ENCODE measurements at places on chromosomes 7 and 10.

DNA sequence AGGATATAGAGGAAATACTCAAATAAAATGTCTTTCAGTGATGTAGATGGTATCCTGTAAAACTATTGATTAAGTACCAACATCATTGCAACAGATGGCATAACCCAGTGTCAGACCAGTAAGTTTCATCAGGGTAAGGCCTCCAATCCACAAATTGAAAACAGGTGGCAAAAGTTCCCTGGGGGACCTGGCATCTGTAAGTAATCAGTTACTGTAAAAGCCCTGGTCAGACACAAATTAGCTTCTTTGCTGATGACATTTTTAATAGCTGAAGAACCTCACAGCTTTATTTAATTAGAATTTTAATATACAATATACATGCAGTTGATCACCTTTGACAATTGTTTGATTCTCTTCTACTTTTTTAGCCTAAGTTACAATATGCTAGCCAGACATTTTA, 152.5 kb downstream of the PLXDC2 start:
- DNase-seq = no peak

GRCh38 chr7:3162289-3162688, 118.6 kb upstream of the CARD11 start:
- DNase-seq = peak; percentile 17

GRCh38 chr7:48806731-48807130, 117.6 kb upstream of the CDC14C start:
- no peak for DNase-seq

- DNase-seq = no peak
These were observed 15.5 kb upstream of the KIF20B start for GRCh38 chr10:89685936-89686335.

GRCh38 chr10:28403090-28403489, 100.2 kb upstream of the MPP7 start:
- DNase-seq = no peak

DNA sequence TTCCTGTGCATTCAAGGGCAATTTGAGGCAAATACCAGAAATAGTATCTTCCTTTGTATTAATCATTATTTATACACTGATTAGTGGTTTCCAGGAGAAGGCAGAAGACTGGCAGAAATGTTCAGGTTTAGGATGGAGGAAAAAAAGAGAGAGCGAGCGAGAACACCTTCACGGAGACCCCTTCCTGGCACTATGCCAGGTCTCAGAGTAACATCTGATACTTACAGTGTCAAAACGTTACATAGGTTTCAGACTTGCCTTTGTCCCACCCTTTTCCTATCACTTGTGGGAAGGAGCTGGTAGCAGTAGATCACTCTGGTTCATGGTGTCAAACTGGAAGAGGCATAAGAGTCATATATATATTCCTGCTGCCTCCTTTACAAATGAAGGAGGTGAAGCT, 652 bp downstream of the OR2A12 start:
- DNase-seq = no peak

DNA sequence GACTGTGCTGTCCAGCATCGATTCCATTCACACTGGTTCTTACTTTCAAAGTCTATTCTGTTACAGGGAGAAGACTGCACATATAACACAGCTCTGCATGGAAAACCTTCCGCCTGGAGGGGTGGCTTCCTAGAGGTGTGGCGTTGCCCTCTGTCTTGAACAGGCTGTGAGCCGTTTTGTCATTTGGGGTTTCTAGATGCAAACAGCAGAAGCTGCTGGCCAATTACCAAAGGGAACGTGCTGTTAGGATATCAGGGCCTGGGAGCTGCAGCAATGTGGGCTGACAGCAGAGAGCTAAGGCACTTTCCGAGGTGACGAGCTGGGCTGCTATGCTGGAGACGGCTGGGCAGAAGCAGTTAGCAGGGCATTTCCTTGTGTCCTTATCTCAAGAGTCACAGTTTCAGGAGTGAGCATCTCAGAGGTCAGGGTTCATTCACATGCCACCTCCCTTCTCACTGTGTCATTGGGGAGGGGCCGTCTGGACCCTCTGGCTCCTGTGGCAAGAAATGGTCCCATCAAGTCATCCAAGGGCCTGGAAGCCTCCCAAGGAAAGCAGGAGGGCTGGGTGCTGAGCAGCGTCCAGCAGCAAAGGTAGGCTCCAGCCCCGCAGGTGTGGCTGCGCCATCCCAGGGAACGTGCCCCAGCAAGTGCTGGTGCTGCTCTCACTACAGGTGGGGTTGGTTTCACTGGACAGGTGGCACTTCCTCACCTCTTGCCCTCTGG, 106.5 kb downstream of the WDR37 start:
- no peak for DNase-seq

DNA sequence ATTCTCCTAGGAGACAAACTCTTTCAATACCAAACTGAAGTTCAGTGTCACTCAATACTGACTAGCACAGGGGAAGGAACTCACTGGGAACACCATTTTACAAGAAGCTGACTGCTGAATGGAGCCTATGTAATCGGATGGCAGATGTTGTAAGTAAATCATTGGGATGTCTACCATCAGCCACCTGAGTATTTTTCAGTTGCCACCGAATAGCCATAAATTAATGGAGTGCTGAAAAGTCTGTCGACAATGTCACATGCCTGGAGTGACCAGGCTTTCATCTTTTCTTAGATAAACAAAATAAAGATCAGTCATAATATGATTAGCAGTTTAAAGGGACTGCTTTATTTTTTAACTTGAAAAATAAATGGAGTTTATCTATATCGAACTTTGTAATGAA, 145.9 kb upstream of the SEMA3E start:
- DNase-seq = no peak

DNA sequence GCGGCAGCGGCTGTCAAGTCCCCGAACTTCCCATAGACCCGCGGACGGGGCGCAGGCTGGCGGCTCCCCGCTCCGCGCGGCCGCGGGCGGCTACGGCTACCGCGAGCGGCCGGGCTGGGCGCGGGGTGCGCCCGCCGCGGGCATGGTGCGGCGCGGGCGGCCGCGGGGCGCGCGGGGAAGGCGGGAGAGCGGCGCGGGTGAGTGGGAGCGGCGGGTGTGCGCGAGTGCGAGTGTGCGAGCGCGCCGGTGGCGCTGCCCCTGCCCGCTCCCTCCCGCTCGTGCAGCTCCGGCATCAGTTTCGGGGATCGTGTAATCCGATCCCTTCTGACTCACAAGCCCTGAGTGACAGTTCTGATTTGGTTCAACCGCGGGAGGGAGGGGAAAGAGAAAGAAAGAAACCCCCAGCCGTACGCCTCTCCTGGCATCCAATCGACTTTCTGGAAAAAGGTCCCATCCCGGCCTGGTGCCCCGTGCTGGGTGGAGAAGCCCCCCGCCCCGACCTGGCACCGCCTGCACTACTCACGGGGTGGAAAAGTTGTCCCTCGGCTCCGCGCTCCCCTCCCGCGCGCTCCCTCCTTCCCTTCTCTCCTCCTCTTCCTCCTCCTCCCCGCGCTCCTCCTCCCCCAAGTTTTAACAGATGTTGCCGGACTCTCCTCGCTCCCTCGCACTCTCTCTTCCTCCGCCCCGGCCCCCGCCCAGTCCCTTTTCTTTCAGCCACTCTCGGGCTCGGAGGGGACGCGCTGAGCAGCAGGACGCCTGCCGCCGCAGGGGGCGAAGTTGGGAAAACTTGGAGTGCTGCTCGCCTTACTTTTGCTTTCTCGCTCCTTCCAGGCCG, at the start of gene GLI3:
Gene GLI3 (minus strand): TSS at position 234 of the 835 bp plus-strand sequence. CDS start 13,956 bp downstream, outside the sequence.
- DNase-seq = peak; percentile 94

GRCh38 chr10:130424418-130424817, 288.2 kb downstream of the GLRX3 start:
- no peak for DNase-seq

DNA sequence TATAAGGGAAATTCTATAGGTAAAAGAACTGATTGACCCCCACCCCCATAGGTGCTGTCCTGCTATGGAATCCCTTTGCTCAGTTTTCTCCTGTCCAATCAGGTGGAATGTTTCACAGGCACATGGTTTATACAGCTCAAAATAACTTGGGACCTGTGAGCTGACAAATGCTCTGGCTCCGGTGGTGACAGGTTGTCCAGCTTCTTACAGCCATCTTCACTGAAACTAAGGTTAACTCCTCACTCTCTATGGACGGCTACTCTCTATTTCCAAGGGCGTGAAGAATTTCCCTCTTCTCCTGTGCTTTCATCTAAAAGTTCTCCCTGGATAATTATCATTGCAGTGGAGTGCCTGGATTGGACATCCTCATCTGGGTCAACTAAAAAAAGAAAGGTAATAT, at the start of gene MYPN:
Gene MYPN (plus strand): TSS at position 158 of the 400 bp plus-strand sequence. CDS start 11,951 bp downstream, outside the sequence.
- DNase-seq = no peak

GRCh38 chr7:28811701-28812430, 146.3 kb downstream of the TRIL start:
- DNase-seq = no peak

GRCh38 chr10:34916314-34916713, 101.2 kb upstream of the PARD3 start:
- peak; percentile 85 for DNase-seq

DNA sequence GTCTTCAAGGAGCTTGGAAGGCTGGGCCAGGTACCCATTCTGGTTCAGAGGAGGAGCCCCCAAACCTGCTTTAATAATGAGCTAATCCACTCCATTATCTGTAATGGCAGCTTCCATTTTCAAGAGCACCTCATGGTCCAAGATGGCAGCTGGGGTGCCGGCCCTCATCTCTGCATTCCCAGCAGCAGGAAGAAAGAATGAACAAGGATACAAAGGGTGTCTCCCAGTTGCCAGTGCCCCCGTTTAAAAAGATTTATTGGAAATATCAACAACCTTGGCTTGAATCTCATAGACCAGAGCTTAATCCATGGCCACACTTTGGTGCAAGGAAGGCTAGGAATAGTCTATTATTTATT, 8.5 kb downstream of the LAT2 start:
- no peak for DNase-seq

DNA sequence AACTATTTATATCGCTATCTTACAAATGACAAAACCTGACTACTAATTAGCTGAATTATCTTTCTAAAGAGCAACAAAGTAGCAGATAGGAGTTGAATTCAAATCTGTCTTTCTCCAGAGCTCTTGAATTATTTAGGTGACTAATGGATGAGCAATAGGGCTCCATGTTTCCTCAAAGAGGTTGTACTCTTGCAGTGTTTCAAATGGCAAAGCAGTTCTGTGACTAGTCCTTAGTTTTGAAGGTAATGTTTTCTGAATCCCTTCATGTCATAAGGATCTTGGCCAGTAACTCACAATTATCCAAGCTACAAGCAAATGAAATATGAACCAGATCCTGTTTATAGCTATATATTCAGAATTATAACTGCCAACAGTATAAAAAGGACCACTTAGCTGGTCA, 999.7 kb downstream of the NRG3 start:
- peak; percentile 9 for DNase-seq

DNA sequence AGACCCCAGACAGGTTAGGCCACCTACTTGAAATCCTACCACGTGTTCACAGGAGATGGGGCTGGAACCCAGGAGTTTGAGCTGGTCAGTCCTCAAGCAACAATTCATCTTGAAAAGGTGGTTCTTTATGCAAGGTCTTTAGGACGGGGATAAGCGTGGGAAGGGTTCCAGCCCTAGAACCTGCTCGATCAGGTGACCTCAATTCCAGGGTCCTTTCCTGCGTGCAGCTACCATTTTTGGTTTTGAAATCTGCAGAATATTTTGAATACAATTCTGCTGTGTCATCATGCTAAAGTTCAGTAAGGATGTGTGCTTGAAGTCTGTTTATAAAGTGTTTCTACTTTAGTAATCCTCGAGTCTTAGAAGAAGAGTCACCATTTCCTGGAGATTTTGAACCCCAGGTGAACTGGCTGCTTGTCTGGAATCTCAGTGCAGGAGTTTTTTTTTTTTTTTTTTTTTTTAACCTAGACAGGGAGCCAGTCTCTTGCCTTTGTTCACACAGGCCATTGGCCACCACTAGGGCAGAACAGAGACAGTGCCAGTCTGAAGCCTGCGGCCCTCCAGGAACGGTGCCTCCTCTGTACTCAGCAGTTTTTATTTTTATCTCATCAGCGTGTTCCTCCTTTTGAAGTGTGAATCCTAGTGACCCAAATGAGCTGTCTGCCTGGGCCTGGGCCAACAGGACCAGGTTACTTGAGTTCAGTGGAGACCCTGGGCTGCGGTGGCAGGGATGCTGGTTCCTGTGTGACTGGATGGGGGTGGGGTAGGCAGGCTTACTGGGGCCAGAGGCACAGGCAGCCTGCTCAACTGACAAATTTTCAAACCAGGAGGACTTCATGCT, 54.6 kb downstream of the EEPD1 start:
- peak; percentile 82 for DNase-seq

DNA sequence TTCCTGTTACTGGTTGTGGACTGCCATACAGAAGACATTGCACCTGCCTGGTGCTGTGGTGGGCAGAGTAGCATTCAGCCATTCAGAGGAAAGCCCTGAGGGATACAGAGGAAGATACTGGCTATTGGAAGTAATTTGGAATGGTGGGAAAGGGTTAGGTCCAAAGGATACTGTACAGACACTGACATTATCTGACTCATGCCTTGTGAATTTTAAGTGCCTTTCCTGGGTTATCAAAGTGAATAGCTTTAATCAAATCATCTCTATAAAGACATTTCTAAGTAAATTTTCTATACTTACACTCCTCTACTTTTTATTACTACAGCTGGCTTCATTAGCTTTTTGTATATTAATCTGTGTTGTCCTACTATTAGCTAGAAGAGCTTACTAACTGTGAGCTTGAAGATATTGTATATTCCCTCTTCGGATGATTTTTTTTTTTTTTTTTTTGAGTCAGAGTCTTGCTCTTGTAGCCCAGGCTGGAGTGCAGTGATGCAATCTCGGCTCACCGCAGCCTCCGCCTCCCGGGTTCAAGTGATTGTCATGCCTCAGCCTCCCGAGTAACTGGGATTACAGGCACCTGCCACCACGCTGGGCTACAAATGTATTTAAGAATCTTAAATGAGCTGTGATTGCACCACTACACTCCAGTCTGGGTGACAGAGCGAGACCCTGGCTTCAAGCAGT, 186.5 kb downstream of the ADK start:
- DNase-seq = no peak

DNA sequence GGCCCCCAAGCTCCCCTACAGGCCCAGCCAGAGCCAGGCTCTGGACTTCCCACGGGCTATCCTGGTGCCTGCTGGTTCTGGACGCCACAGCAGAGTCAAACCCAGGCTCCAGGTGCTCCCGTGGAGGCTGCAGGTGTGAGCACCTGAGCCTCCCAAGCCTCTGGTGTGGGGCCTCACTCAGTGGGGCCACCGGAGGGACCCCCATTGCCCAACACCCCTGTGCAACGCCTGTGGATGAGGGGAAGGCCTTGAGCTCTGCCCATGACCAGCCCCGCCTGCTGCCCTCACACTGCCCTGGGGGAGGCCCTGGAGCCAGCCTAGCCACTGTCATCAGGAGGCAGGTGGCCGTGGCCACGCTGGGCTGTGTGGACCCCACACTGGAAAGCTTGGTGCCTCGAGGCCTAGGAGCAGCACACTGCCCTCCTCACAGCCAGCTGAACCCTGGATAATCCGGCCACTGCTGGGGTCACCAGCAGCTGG, 229.3 kb downstream of the MAD1L1 start:
- DNase-seq = no peak

Measured in astrocyte of the spinal cord (primary cell).